ENCODE measurements at places on chromosomes 1 and 21.

GRCh38 chr1:152003846-152004442 lies 10.3 kb upstream of the S100A10 start:
- no peak for DNase-seq

GRCh38 chr1:162882248-162882674 lies 21.3 kb upstream of the CCDC190 start:
- no peak for DNase-seq

DNA sequence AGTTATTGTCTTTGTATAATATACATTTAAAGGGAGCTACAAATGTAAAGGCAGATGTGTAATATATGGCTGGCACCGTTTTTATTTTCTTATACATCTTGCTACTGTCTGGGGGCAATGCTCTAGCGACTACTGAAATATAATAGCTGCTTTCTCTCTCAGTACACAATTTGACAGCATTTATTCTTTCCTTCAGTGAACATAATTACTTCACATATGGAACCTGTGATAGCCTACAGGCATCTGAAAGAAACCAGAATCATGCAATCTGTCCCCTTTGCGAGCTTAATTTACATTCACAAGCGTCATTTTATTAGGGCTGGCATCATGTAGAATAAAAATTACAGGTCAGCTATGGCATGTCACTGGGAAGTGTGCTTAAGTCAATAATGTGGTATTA lies 557.5 kb upstream of the PTBP2 start:
- DNase-seq: no peak

- DNase-seq: no peak
Observed at GRCh38 chr1:16183765-16184556, 28.1 kb upstream of the EPHA2 start.

DNA sequence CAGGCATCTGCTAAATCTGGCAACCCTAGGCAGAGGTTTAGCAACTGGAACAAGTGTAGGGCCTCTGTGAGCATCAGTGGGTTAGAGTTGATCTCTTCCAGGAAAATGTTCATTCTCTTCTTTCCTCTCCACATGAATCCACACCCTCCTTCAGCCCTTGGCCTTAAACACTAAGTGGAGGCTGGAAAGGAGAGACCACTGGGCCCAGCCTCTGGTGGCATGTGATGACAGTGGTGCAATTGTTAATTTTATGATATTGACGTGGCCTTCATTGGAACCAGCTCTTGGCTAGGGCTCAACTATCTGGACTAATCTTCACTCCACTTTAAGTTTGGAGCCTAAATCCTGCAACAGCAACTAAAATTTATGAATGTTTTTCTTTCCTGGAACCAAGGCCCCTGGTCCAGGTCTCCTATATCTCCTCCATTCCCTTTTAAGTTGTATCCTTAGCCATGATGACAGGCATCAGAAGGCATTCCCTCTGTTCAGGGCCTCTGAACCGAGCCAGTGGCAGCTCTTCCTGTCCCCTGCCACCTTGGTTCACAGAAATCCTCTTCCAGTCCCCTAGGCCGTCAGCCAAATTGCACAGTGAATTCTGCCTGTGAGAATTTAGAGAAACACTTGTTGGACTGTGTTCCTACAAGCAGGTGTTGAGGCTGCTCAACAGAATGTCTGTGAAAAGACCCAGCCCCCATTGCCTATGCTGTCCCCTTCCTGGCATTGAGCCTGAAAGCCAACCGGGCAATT lies 132.2 kb downstream of the PSMG1 start:
- no peak for DNase-seq

DNA sequence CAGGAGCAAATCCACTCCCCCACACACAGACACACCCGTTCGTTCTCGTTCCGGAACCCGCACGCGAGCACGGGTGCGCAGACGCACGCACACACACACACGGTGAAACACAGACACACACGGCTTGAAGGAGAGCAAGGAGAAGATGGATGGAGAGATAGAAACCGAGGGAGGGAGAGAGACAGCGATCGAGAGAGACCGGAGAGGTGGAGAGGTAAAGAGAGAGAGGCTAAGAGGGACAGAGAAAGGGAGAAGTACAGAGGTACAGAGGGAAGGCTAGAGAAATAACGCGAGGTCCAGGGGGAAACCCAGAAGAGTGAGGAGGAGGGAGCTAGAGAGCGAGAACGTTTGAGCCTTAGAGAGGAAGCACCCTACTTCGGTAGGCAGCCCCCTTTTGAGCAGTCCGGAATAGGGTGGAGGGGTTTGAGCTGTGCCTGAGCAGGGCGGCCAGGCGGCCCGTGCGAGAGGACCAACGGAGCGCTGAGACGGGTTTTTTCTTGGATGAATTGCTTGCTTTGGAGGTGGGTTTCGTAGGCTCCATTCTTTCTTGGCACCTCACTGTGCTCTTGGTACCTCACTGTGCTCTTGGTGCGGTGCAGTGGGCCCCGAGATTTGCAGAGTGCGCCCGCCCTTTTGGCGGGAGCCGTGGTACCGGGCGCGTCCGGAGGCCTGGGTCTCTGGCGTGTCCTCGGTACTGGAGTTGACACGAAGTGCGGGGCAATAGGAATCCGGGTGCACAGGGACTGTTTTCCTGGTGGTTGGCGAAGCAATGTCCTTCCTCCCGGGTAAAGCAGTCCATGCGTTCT lies 88.4 kb upstream of the RHOU start:
- peak; percentile 37 for DNase-seq

DNA sequence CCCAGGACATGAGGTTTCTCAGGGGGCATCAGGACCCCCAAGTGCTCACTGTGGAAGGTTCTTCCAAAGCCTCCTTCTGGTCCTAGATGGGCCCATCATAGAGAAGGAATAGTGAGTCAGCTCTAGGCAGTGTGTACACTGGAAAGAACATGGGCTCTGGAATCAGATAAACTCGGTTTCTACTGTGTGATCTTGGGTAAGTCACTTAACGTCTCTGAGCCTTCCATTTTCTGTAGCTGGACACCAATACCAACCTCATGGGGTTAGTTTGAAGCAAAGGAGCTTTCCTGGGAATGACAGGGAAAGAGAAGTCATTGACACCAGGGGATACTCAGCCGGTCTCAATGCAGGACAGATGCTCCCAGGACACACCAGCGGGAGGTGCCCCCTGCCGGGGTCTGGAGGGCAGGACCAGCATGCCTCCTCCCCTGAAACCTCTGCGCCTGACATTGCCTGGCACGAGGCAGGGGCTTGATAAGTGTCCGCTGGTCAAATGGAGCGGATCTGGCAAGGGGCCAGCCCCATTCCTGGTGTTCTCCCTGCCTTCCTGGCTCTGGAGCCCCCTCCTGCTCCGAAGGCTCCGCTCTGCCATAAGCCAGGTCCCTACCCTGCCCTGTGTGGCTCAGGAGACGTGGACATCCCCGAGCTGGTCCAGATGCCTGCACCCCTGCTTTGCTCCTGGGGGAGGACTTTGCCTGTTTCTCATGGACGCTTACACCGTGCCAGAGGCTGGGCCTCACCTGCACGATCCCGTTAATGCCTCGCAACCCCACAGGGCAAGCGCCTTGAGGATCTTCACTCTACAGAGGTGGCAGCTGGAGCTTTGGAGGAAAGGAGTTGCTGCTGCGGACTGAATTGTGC lies 52.8 kb downstream of the EDN2 start:
- DNase-seq: no peak

GRCh38 chr1:42419126-42419821 lies 36.5 kb downstream of the ZMYND12 start:
- DNase-seq: no peak

- DNase-seq: no peak
Observed at GRCh38 chr21:15992171-15992570, 262.4 kb downstream of the USP25 start.

- no peak for DNase-seq
Observed at GRCh38 chr21:38077569-38077968, 161.3 kb upstream of the KCNJ6 start.

- DNase-seq: no peak
Observed at GRCh38 chr1:161887730-161888287, 121.7 kb downstream of the ATF6 start.

- peak; percentile 87 for DNase-seq
Observed at GRCh38 chr1:110460253-110461220, 9.6 kb downstream of the PROK1 start.

Measured in CD4-positive, alpha-beta T cell treated with Interleukin-15 for 4 hours (primary cell).